ENCODE measurements at places on chromosomes 1 and 21. TPM values are rescaled to one million over a fixed set of nuclear protein-coding genes. Genes with fewer than 3 reads are reported as not detected.

DNA sequence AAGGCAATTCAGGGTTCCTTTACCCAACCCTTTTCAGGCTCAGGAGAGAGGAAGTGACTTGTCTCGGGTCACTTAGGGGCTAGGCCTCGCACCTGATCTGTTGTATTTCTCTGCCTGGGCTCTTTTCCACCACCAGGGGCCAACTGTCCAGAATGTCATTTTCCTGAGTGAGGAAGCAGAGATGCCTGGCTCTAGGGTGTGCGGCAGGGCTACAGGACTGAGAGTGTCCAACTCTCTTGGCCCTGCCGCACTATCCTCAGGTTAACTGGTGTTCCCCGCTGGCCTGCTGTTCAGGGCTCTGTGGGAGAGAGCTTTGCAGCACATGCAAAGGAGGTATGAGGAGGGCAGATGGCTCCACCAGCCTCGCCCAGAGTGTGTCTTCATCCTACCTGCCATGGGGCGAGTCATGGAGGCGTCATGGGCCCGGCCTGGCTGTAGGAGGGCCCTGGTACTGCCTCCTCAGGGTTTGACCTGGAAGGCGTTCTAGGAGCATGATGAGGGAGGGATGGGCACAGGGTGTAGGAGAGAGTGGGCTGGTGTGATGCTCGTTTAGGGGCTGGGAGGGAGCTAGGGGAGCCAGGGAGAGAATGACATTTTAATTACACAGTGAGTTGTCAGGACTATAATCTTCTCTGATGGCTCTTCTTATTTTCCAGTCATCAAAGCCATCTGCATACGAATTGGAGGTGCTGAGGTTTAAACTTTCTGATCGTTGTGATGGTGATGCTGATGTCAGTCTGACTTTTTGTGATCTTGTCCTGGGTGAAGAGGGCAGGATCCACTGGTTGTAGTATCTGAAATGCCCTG lies 128.3 kb downstream of the NOS1AP start:
- no peak overlapping the region for H3K4me3 ChIP-seq
- peaks cover 3% of the 10 kb centered on the region for H3K4me1 ChIP-seq
- no peak for DNase-seq
- H3K27me3 ChIP-seq: peaks cover 4% of the 10 kb centered on the region
- no peaks in the 10 kb centered on the region for H3K36me3 ChIP-seq

- H3K27ac ChIP-seq: peak overlapping the region; percentile 88
- no peaks in the 10 kb centered on the region for H3K27me3 ChIP-seq
- H3K4me3 ChIP-seq: peak overlapping the region; percentile 95
- H3K4me1 ChIP-seq: peaks cover 5% of the 10 kb centered on the region
- no peaks in the 10 kb centered on the region for H3K36me3 ChIP-seq
- DNase-seq: no peak
Measured at GRCh38 chr1:33126411-33127000, 45.6 kb downstream of the AZIN2 start.

GRCh38 chr1:146039844-146040194 lies 18.3 kb upstream of the HJV start:
- H3K27me3 ChIP-seq: no peaks in the 10 kb centered on the region
- no peak overlapping the region for H3K4me3 ChIP-seq
- H3K36me3 ChIP-seq: no peaks in the 10 kb centered on the region

DNA sequence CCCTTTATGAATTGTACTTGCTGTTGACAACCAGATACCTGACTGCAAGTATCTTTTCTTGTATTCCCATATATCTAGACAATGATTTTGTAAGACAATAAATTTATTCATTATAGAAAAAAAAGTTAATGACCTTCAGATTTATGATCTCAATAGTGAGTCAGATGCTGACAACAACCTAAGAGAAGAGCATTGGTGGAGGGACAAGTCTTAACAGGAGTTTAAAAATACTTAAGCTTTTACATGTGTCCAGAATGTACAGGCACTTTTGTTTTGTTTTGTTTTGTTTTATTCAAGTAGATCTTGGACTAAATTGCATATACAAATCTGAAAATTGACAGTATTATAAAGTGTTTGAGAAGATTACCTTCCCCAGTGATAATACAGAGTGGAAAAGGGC lies 1544.6 kb upstream of the B3GALT2 start:
- H3K4me1 ChIP-seq: no peaks in the 10 kb centered on the region
- no peak overlapping the region for H3K4me3 ChIP-seq
- no peak for DNase-seq

NTRK1 gene
- 0.10 TPM for total RNA-seq

LCE1A gene
- total RNA-seq: not detected

ALPL gene
- total RNA-seq: 45.4 TPM

ANGPTL3 gene
- total RNA-seq: not detected
